ENCODE measurements at places on chromosomes 12 and 14.
A peak's percentile ranks its signal among the peaks of the same experiment; 100 is the strongest.

- DNase-seq, result peak; percentile 59
Observed at GRCh38 chr12:52119398-52120254, 40.1 kb downstream of the SMIM41 start.

DNA sequence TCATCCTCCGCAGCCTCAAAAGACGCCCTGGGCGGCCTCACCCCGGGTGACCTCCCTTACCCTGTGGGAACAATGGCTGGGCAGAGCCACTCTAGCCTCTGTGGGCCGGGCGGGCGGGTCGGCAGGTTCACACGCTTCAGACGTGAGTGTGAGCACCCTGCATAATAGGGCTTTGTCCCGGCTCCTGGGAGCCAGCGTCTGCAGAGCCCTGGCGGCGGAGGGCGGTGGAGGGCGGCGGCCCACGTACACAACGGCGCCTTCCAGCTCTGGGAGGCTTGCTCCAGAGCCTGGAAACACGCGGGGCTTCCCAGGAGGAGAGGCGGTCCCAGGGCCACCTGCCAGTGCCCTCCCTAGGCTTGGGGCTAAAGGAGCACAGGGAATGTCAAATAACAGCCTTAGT lies 205.6 kb downstream of the BCL11B start:
- DNase-seq, result no peak

GRCh38 chr12:63220921-63221320 lies 69.9 kb upstream of the AVPR1A start:
- DNase-seq, result no peak

DNA sequence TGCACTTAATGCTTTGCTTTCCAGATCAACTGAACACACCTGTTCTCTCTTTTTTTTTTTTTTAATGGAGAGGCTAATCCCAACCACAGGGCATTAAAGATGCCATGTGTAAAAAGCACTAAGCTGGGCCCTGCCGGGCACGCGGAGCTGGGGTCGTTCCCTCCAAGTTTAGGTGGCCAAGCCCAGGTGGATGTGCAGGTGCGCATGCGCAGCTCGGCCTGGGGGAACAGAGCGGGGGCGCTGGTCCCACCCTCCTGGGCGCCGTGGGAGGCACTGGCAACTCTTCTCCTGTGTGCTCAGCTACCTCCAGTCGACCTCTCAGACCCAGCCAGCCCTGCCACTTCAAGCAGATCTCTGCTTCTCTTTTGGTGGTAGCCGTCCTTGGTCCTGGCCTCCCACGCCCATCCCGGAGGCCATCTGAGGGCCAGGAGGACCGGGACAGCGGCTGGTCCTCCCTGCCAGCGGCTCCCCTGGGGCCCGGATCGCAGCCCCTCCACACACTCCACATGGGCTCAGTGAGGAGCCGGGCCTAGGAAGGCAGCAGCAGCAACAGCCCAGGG lies 679.3 kb downstream of the BCL11B start:
- DNase-seq, result no peak

- DNase-seq, result no peak
Observed at GRCh38 chr14:60106339-60106738, 14.6 kb downstream of the PCNX4 start.

GRCh38 chr14:52844262-52845060 lies 53.1 kb upstream of the GNPNAT1 start:
- DNase-seq, result no peak

- DNase-seq, result no peak
Observed at GRCh38 chr12:52650520-52651081, 1.4 kb downstream of the KRT2 start.

DNA sequence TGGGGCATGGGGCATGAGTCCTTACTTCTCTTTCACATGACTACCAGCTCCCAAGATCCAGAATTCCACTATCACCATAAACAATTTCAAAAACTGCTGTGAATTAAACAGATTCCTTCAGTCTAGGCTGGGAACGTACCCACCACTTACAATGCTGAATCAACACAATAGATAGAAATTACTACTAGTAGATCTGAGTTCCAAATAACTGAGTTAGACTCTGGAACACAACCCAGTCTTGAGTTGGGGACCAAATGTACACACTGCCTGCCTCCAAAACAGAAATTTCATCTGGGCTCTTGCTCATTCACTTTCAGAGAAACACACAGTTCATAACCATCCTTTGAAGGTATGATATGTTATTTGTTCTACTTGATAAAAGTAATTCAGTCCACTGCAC lies 8.9 kb downstream of the CORO1C start:
- no peak for DNase-seq

DNA sequence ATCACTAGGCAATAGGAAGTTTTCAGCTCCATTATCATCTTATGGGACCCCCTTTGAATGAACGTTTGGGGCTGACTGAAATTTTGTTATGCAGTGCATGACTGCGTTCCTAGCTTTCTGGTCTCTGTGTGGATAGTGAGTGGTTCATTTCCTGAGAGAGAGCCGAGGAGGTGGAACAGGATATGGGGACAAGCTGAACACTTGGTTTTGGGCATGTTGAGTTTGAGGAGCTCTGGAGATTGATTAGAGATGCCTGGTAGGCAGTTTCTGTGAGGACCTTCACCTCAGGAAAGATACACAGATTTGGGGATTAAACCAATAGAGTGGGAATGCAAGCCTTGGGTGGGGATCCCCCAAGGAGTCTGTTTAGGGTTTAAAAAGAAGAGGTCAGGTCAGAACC lies 27.7 kb downstream of the TEAD4 start:
- DNase-seq, result no peak

DNA sequence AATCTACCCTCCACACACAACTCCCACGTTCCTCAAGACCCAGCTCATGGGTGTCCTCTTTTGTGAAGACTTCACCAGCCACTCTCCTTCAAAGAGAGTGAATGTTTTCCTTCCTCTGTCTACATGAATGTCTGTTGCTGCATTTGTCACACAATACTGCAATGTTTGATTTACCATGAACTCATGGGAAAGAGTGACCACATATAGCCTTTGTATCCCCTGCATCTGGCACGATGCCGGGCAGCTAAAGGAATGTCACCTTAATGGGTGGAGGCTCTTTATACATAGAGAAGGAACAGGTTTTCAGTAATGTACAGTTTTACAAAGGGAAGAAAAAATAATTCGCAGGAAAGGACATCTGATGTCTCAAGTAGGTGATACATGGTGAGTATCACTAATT lies 12.1 kb upstream of the BCDIN3D start:
- no peak for DNase-seq

DNA sequence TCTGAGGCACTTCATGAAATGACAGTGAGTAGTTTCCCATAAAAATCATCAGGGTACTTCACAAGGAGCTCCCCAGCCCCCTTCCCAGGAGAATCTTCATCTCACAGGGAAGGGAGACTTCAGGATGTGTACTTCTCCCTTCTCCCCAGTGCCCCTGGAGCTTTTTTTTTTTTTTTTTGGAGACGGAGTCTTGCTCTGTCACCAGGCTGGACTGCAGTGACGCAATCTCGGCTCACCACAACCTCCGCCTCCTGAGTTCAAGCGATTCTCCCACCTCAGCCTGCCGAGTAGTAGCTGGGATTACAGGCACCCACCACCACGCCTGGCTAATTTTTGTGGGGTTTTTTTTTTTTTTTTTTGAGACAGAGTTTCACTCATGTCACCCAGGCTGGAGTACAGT lies 10.4 kb downstream of the ITPK1 start:
- DNase-seq, result no peak

GRCh38 chr14:20855652-20856291 lies 35.4 kb upstream of the RNASE3 start:
- DNase-seq, result no peak

DNA sequence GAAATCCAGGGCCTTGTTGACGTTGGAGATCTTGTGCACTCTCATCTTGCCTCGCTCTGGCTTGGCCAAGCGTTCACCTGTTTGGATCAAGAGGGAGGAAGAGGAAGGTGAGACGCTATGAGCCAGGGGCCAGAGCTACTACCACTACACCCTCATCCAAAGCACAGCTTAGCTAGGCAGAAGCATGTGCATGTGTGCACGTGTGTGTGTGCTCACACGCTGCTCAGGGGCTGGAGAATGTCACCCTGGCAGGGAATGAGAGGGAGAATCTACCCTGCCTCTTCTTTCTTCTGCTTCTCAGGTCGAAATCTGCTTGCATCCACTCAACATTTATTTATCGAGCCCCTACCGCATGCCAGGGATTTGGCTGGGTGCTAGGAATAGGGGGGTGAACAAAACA lies 58.1 kb downstream of the ACTN1 start:
- DNase-seq, result no peak

DNA sequence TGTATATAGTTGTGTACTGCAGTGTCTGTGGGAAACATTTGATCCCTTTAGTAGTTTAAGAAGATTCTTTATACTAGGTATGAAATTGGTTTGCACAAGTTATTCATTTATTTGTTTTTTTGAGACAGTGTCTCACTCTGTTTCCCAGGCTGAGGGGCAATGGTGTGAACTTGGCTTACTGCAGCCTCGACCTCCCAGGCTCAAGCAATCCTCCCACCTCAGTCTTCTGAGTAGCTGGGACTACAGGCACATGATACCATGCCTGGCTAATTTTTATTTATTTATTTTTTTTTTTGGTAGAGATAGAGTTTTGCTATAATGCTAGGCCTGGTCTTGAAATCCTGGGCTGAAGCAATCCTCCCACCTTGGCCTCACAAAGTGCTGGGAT lies 209.4 kb downstream of the RASSF9 start:
- DNase-seq, result no peak

GRCh38 chr14:40870252-40870651 lies 736.4 kb upstream of the LRFN5 start:
- no peak for DNase-seq

- DNase-seq, result no peak
Observed at GRCh38 chr14:21965042-21965441, 291.4 kb upstream of the OR4E1 start.

DNA sequence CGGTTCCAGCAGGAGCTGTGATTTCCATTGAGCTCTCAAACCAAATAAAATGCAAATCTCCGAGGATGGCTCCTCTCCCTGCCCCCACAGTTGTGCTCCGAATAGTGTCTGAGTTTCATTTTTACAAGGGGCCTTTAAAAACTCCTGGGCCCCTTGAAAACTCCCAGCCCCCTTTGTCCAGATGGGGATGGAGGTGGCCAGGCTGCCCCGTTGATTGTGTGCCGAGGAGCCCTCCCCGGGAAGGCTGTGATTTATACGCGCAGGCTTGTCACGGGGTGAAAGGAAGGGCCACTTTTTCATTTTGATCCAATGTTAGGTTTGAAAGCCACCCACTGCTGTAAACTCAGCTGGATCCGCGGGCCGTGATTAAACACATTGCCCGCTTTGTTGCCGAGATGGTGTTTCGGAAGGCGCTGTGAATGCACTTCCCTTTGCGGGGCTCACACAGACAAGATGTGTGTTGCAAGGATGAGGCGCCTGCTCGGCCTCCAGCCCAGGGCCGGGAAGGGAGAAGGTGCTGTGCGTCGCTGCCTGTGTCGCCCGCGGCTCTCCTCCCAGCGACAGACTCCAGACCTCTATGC lies 98.8 kb downstream of the TMEM132C start:
- DNase-seq, result no peak

DNA sequence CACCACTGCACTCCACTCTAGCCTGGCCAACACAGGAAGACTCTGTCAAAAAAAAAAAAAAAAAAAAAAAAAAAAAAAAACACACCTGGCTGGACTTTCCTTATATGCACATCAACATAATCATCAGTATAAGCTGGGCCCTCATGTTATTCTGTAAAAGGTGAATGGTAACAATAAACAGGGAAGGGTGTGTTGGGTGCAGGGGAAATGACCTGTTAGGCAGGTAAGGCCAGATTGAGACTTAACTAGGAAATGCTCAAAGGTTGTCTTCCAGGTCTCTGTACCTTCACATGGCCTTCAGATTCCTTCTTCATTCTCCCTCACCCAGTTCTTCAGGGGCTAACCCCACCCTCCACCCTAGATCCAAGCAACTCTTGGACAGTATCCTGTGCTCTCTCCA lies 47.5 kb downstream of the ESR2 start:
- DNase-seq, result no peak

DNA sequence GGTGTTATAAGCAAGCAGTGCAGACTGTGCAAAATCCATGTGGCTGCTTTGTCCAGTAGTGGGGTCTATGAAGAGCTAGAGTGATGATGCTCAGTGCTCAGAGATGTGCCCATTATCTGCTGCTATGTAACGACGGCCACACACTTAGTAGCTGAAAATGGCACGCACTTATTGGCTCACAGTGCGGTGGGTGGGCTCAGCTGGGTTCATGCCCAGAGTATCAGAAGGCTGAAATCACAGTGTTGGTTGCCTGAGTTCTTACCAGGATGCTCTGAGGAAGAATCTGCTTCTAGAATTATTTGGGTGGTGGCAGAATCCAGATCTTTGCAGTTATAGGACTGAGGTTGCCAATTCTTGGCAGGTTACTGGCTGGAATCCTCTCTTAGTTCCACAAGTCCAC lies 124.7 kb downstream of the SLC15A4 start:
- DNase-seq, result no peak

- DNase-seq, result no peak
Observed at GRCh38 chr12:122001466-122002209, 20.0 kb upstream of the BCL7A start.

DNA sequence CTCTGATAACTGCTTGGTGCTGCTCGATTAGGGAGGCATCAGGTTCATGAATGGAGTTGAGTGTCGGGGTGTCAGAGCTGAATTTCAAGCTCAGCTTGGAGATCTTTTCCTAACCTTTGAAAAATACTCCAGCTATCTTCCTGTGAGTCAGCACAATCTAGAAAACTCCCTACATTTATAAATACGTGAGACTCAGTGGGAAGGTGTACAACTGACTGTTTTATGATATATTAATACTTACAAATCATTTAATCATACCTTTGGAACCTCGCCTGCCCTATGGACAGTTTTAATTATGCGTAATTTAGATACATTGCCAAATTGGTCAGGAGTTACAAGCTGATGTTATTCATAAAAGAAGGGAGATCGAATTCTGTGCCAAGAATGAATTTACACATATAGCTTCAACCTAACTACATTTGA lies 961 bp downstream of the CMAS start:
- no peak for DNase-seq

GRCh38 chr14:50649691-50650090 lies 18.4 kb downstream of the SAV1 start:
- DNase-seq, result no peak

GRCh38 chr12:48451372-48451771 lies 21.0 kb upstream of the ANP32D start:
- no peak for DNase-seq

- DNase-seq, result no peak
Observed at GRCh38 chr12:30019366-30020140, 235.8 kb upstream of the TMTC1 start.

- DNase-seq, result no peak
Observed at GRCh38 chr12:120884644-120885043, 19.5 kb downstream of the SPPL3 start.

GRCh38 chr14:60647837-60648248 lies 1.4 kb downstream of the SIX1 start:
- DNase-seq, result no peak

- no peak for DNase-seq
Observed at GRCh38 chr12:52839436-52840105, 5.5 kb upstream of the KRT79 start.

- no peak for DNase-seq
Observed at GRCh38 chr12:92341065-92341668, 195.5 kb upstream of the BTG1 start.

DNA sequence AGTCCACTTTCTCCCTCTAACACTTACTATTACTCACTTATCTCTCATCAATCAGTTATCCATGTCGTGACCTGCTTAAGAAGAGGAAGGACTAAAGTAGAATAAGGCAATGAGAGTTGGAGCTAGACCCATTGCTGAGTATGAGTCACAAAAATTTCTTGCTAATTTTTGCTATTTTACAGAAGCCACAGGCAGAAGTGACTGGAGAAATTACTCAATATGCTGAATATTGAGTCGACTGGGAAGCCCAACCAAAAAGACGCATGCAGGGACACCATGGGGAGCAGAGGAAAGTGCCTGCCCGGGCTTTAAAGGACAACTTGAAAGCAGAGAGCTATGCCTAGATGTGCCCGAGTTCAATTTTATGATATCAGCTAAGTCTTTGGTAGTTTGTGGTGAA lies 115.4 kb upstream of the FOXG1 start:
- no peak for DNase-seq

Data from NCI-H1417 treated with DMSO at 0.1 percent for 48 hours (cell line).